ENCODE measurements at places on chromosomes 6 and 20.
A peak's percentile ranks its signal among the peaks of the same experiment; 100 is the strongest.

DNA sequence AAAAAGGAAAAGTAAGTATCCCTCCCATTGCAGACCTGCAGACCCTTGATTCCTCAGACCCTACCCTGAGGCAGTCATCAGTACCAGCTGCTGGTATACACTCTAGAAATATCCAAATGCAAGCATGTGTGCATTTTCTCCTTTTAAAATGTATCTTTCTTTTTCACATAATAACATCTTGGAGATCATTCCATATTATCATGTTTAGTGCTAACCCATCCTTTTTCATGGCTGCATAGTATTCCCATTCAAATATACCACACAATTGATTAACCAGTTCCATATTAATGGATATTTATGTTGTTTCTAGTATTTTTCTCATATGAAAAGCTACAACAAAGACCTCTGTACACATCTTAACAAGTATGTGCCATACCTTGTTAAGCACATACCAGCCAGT, 70.8 kb downstream of the BLOC1S5 start:
- DNase-seq = no peak

GRCh38 chr6:22173311-22173710, 123.5 kb downstream of the PRL start:
- no peak for DNase-seq

- no peak for DNase-seq
Measured at GRCh38 chr20:62874964-62875344, 13.3 kb upstream of the TCFL5 start.

DNA sequence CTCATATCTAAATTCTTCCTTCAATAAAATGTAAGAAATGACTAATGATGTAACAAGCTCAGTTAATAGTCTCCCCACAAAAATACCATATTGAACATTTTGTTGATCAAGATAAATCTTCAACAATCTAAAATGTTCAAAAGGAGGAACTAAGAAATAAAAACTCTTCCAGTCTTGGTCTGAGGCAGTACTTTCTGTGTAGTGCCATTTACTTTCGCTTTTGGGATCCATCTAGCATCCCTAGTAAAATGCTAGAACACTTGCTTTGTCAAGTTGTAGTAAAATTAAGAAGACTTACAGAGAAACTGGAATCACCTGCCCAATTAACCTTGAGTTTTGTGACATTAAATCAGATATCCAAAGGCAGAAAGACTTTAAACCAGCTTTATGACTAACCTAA, 246.4 kb downstream of the KHDRBS2 start:
- no peak for DNase-seq

GRCh38 chr6:106546691-106547414, 82.4 kb downstream of the RTN4IP1 start:
- peak; percentile 41 for DNase-seq

DNA sequence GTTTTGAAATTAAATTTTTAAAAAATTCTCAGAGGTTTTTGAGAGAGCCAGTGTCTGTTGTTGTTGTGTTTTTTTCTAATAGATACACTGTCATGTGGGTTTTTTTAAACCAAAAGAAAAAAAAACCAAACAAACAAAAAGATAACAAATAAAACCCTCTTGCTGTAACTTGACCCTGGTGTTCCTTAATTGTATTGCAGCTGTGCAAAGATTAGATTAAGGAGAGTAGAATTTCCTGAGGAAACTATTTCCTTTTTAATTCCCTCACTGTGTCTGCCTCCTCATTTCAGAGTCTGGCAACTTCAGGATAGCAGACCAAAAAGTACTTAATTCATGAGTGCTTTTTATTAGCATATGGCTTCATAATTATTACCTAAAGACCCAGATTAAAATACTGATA, 281.9 kb downstream of the EPM2A start:
- DNase-seq = no peak

GRCh38 chr6:22087960-22088706, 208.7 kb downstream of the PRL start:
- DNase-seq = no peak

- DNase-seq = no peak
Measured at GRCh38 chr6:163863565-163863964, 449.0 kb downstream of the QKI start.

GRCh38 chr6:41922154-41922553, 855 bp downstream of the BYSL start:
- DNase-seq = no peak

GRCh38 chr20:63375438-63375837, 14.3 kb upstream of the CHRNA4 start:
- DNase-seq = no peak

DNA sequence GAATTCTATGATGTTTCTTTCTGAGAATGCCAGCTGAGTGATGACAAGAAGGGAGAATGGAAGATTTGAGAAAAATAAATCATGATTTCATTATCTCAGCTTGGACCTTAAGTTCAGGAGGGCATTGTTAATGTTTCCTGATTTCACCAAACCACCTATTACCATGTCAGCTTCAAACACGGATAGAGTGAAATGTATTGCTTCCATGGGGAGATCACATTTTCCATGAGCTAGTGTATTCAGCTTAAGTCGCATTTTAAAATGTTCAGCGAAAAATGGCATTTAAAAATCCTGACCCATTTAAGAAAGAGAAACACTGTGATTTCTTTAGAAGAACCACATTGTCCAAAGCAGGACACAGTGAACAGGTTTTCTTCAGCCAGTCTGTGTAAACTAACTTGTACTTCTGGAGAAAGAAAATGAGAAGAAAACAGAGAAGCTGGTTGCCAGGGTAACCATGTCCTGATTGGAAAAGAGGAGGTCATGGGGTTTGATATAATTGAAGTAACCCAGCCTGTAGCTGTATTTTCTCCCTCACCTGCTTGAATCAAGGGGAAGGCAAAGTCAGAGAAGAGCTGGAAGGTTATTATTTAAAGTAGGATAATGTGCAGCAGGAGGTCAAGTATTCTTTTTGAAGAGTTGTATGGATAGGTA, 684.1 kb upstream of the NRSN1 start:
- DNase-seq = no peak

DNA sequence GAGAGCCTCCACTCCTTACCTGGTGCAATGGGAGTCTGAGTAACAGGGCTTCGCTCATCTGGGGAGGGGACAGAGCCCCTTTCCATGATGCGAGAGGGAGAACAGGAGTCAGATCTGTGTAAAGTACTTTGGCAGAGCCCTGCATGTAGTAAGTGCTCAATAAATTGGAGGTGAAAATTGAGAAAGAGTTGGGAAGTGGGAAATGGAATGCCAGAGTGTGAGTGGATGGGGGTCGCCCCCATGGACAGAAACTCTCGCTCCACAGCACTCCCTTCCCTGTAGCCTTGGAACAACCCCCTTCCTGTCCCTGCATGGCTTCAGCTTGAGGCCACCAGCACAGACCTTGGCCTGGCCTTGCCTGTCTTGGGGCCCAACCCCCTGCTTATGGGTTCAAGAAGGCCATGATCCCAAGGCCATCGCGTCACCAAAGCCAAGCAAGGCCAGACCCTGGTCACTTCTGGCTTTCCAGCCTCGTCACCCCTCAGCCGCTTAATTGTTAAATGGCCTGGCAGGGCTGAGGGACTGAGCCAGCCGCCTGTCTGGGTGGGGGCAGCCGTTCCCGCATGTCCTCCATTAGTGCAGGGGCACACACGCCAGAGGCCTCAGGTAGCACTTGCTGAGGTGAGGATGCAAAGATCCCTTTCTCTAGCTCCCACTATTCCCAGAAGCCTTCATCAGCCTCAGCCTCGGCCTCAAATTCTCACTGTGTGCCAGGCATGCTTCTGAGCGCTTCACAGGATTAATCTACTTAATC, 93.7 kb upstream of the PTPN1 start:
- DNase-seq = no peak

DNA sequence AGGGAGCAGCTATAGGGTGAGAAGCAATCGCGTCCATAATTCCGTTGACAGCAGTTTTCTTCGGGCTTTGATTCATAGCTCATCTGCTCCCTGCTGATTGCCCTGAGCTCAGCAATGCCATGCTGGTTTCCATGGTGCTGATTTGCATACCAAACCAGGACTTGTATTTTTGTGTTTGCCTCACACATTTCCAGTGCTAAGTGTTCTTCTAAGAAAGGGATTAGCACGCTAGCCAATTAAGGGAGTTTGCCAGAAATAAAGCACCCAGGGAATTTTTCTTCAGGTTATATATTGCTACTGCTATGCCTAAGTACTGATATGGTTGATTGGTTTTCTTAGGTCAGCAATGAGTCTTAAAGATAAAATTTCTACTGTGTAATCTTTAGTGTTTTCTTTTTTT, 177.6 kb downstream of the PLCB1 start:
- no peak for DNase-seq

DNA sequence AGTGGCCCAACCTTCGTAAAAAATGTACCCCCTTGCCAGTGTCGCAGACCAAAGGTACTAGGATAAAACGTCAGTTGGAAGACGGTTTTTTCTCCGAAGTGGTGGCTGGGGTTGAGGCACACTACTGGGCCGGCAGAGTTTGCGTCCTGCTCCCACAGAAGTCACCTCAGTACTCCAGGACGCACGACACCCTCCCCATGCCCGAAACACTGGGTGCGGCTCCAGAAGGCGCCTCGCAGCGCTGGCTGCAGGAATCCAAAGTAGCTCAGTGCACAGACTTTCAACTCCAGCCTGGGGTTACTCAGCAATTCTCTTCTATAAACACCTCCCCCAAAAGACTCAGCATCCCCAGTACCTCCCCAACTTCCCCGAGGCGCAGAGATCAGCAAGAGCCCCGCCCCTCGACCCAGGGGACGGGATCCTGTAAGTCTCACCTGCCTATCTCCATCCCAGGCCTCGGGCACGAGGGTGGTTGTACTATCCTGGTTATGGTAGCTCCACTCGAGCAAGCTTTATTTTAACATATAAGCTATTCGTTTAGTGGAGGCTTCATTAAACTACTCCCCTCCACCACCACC, 88.2 kb downstream of the ZFP64 start:
- no peak for DNase-seq

DNA sequence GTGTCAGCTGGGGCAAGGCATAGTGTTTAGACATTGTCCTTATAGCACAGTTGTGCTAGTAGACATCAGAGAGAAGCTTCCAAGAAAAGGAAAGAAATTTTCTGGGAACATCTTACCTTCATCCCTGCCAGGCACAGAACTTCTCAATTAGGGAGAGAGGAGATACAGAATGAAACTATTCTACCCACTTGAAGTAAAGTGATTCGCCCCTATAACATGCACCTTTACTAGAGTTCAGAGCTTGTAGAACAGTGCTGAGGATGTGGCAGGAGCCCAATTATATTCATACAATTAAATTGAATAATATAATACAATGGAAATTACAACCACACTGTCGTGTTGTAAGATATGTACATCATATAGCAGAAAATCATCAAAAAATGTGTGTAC, 1063.9 kb upstream of the CITED2 start:
- DNase-seq = no peak

- DNase-seq = no peak
Measured at GRCh38 chr6:128057541-128057940, 156.7 kb upstream of the THEMIS start.

- no peak for DNase-seq
Measured at GRCh38 chr6:152416652-152417051, 220.5 kb downstream of the SYNE1 start.

GRCh38 chr20:60480950-60481742, 522.9 kb downstream of the CDH26 start:
- DNase-seq = no peak

- no peak for DNase-seq
Measured at GRCh38 chr20:22758815-22759214, 174.4 kb upstream of the FOXA2 start.

GRCh38 chr6:136181861-136182260, 68.2 kb downstream of the MTFR2 start:
- no peak for DNase-seq

DNA sequence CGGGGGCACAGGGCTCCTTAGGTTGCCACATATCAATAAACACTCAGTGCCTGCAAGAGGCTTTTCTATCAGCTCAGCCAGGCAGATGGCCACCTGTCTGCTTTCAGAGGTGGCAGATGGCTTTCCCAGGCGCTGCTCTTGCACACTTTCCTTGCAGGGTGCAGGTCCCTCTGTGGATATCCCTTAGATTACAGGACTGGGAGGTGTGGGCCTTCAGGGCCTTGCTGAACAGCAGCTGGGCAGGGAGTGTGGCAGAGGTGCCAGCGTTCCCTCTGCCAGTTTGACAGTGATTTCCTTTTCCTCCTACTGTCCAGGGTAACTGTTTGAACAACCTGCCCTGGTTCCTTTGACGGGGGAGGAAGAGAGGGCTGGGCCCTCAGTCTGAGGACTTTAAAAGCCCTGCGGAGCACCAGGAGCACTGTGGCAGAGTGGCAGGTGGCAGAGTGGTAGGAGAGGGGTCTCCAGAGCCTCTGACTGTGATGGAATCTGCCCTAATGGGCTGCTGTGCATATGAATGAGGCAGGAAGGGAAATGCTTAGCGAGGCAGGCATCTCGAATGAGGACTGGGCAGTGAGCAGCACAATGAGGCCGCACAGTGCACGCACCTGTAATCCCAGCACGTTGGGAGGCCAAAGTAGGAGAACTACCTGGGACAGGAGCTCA, 34.2 kb downstream of the ABHD12 start:
- DNase-seq = no peak

Measured in CD4-positive, alpha-beta T cell treated with Interferon alpha-2 for 1 hour (primary cell).